ENCODE measurements at places on chromosomes 16 and 17.

DNA sequence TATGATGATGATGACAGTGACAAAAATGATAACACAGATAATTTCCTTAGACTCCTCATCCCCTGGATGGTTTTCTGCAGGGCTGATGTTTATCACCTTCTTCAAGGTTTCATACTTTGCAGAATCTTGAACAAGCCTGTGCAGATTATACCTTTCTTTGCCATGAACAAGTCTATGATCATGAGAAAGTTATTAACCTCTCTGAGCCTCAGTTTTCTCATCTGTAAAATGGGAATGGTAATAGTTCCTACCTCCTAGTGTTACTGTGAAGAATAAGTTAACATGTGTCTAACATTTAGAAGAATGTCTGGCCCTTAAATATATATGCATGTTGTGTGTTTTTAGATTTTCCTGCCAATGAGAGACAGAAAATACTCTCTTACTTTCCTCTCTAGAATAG, 321.8 kb downstream of the SNX29 start:
- no peak for DNase-seq

DNA sequence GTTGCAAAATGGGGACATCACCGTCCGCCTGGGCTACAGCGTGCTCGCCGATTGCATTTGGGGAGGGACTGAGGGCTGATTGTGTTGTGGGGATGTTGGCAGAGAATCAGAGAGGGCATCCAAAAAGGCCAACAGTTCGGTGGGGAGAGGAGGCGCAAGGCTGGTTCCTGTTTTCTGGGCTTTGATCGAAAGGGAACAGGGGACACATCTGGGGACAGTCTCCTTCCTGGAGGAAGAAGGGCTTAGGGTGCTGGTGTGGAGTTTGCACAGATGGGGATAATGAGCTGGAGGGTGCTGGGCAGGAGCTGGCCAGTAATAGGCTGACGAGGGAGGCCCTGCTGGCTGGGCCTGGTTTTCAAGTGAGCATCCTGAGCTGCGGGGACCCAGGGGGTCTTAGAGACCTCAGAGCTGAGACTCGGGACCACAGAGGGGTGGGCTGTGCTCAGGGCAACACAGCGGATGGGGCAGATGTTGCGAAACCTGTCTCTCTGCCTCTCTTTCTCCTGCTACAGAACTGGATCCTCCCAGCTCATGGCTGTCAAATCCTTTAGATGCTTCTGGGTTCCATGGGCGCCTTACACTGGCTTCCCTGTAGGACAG, 288.7 kb downstream of the SEC14L1 start:
- DNase-seq: no peak

GRCh38 chr16:24151482-24151939, 104.6 kb upstream of the CACNG3 start:
- no peak for DNase-seq

DNA sequence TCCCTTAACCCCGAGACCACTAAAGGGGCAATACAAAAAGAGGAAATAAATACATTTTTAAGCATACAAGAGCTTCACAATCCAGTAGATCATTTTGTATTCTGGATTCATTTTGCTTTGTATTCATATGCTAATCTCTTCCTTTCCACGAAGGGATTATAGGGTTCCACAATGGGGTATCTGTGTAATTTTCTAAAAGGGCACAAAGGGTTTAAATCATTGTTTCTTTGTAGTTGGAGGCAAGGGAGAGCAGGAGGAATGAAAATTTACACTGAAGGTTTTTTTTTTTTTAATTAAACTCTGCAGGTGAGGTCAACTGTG, 592 bp upstream of the NUFIP2 start:
- DNase-seq: no peak

DNA sequence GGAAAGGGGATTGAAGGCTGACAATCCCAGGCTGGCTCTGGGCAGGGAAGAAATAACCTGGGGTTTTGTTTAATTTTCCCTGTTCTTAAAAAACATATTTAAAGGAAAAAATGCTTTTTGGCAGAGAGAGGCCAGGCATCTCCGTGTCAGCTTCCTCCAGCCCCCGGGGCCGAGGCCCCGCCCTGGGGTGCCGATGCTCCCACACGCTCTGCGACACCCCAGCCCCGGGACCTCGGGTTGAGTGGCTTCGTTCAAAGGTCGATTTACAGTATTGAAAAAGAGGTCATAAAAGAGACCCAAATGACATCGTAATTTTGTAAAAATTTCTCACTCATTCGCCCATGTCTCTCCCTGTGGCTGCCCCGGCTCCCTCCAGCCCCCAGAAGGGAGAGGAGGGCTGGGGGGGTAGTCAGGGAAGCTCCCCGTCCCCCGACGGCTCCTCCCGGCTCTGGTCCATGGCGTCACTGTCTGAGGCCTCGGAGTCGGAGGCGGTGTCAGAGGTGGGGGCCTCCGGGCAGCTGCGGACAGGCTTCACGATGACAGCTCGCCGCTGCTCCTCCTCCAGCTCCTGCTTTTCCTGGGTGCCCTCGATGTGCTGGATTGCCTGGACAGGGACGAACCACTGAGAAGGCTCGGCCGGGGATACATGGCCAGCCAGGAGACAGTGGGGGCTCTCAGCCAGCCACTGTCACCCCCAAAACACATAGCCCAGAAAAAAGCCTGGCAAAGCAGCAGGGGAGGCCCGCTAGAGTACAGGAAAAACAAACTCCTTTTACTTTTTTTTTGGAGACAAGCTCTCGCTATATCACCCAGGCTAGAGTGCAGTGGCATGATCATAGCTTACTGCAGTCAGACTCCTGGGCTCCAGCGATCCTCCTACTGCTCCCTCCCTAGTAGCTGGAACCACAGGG, 14.9 kb downstream of the TFAP4 start:
- no peak for DNase-seq

DNA sequence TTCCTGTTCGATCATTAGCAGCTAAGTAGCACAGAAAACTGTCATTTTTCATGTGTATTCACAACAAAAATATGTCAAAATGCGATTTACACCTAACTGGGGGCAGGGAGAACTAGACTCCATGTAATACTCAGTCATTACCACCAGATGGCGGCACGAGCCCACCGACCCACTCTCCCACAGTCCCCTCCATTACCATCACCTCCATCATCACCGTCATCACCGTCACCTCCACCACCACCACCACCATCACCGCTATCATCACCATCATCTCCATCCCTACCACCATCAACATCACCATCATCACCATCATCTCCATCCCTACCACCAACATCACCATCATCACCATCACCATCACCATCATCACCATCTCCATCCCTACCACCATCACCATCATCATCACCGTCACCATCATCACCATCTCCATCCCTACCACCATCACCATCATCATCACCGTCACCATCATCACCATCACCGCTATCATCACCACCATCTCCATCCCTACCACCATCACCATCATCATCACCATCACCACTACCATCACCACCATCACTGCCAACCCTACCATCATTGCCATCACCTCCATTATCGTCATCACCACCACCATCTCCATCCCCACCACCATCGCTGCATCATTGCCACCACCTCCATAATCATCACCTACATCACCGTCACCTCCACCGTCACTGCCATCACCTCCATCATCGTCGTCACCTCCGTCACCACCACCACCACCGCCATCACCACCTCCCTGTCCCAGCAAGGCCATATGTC, 14.4 kb downstream of the NDUFAF8 start:
- no peak for DNase-seq

GRCh38 chr17:17855976-17856375, 19.2 kb upstream of the SREBF1 start:
- no peak for DNase-seq

- no peak for DNase-seq
Observed at GRCh38 chr16:73125850-73126524, 78.1 kb upstream of the ZFHX3 start.

DNA sequence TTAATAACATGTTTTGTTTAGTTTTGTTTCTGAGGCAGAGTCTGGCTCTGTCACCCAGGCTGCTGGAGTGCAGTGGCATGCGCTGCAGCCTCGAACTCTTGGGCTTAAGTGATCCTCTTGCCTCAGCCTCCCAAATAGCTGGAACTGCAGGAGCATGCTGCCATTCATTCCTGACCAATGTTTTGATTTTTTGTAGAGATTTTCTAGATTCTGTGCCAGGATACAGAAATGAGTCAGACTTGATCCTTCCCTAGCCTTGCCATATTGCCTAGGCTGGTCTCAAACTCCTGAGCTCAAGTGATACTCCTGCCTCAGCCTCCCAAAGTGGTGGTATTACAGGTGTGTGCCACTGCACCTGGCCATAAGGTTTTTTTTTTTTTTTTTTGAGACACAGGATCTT, 17.7 kb downstream of the TAOK1 start:
- DNase-seq: no peak

DNA sequence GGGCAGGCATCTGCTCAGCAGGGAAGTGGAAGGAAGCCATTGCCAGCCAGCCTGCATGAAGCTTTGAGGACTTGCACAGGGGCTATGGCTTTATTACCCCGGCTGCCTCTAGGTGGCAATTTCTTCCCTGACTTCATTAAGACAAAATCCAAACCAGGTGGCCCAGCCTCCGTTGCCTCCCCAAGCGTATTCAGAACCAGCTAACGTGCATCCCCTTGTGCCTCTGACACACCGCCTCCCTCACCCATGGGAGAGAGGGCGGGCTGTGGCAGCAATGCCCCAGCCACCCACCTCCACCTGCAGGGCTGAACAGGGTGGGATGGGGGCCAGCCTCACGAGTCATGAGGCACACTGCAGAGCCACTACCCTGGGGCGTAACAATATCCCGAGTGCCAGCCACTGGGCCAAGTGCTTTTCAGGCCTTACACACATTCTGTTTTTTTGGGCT, 6.8 kb downstream of the KIFC3 start:
- DNase-seq: no peak

- DNase-seq: no peak
Observed at GRCh38 chr17:45036691-45037090, 14.7 kb downstream of the DCAKD start.

DNA sequence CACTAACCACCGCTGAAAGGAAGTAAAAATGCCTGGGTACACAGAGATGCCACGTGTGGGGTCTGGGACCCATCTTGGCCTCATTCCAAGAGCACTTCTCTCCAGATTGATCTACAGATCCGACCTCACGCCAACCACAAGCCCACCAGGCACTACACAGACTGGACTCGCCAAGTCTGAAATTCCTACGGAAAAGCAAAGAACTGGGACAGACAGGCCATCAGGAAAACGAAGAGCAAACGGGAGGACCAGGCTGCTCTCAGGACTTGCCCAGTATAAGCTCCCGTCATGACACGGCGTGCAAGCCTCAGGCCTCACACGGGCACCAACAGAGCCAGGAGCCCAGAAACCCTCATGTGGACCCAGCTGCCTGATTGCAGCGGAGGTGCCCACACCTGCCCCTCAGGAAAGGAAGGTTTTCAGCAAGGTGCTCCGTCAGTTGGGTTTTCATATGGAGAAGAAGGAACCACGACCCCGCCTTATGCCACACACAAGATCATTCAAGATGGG, 20.1 kb upstream of the C16orf95 start:
- DNase-seq: no peak

DNA sequence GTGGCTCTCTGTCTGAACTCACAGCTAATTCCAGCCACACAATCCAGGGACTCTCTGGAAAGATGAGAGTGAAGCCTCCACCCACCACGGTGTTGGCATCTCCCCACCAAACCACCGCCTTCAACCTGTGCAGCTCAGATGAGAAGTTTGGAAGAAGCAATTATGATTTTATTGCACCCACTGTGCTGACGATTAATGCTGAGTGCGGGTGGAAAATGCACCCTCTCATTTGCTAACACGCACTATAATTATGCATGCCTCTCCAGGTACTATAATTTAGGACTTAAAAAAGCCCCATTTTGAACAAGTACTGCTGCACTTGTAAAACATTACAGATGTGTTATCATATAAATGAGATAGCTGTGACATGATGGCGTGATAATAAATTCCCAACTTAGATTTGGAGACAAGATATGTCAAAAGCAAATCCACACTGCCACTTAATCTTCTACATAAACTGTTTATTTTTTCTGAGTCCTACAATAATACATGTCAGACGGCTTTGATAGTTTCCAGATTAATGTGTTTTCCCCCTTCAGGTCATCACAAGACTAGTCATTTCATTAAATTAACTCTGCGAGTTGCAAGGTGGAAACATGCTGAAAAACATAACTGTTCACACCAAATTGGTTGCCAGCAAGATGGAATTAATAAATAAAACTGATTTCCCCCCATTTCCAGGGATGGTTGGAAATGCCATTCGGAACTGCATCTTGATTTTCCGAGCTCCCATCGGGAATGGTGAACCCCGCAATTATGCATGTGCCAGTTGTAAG, 466.5 kb upstream of the MAF start:
- DNase-seq: no peak

DNA sequence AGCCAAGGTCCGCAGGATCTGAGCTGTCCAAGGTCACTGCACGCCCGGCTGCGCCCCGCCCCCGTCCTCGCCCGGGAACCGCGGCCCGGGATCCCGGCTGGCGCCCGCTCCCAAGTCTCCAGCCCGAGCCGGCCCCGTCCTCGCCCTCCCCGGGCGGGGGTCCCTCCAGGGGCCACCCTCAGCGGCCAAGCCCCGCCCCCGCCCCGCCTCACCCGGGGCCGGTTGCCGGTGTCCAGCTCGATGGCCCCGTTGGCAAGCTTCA, 216 bp downstream of the VPS9D1 start:
- no peak for DNase-seq

DNA sequence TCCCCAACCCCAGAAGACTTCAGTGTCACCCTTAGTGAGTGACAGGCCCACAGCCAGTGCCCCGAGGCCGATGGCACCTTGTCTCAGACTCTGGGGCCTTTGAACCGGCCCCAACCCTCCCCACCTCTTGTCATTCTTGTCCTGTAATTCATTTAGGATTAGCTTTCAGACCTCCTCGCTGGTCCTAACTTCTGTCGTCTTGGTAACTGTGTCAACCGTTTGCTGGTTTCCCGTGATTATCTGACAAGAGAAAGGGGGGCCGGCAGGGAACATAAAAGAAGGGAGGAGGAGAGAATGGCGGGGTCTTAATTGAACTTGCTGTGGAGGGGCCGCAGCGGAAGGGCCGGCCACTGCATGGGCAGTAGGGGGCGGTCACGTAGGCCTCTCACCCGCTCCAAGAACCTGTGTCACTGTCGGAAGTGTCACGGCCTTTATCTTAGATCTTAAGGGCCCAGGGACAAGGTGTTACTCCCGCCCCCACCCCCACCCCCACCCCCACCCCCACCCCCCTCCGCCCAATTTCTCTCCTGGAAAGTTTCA, 46.5 kb upstream of the GSE1 start:
- no peak for DNase-seq

GRCh38 chr16:49838441-49839016, 17.4 kb downstream of the ZNF423 start:
- no peak for DNase-seq
